ENCODE measurements at places on chromosomes 6 and 20. TPM values are rescaled to one million over a fixed set of nuclear protein-coding genes. Genes with fewer than 3 reads are reported as not detected.

DNA sequence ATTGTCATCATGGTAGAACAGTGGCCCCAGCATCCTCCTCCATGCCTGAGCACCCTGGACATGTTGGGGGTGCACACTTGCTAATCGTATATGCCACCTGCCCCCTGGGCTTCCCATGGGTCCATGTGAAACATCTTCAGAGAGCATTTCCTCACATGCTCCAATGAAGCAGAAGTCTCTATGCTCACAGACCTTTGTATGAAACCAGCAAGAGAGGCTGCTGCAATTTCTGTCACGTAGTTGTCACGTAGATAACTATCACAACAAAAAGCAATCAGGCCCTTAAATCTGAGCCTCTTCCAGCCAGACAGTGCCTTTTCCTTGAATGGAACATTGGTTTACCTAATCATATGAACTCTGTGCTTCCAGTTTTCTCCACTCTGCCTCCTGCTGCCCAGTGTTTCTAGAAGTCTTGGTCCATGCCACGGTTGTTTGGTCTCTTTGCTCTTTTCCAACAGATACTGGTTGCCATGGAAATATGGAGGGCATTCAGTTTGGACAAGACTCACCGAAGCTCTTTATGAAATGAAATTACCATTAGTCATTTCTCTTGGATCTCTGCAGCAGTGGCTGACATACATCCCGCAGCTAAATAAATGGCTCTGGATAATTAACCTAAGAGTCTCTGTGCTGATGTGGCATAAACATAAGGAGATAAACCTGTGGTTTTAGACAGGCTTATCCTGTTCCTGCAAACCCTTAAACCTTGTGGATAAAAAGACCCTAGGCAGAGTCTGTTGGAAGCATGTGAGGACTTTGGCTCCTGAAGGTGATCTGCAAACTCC lies 172.8 kb upstream of the SYNDIG1 start:
- no peak for DNase-seq

- no peak for DNase-seq
Observed at GRCh38 chr6:56790414-56790813, 147.7 kb upstream of the DST start.

DNA sequence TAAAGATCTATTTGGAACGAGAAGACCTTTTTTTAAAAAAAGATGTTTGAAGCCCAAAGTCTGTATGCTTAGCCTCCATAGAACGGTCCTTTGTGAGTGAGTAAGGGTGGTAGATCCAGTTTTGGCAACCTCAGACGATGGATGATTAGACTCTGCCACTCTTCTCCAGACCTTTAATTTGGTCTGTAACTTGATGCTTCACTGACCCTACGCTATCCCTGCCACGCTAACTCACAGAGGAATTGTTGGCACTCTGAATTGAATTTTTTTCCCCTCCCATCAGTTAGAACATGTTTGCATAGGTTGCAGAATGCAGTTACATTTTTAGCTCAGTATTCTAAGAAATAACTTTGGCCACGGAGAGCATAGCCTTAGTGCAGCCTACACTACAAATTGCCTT lies 15.8 kb upstream of the DEK start:
- no peak for DNase-seq

Gene DEFB124
- 3.3 TPM for total RNA-seq

DNA sequence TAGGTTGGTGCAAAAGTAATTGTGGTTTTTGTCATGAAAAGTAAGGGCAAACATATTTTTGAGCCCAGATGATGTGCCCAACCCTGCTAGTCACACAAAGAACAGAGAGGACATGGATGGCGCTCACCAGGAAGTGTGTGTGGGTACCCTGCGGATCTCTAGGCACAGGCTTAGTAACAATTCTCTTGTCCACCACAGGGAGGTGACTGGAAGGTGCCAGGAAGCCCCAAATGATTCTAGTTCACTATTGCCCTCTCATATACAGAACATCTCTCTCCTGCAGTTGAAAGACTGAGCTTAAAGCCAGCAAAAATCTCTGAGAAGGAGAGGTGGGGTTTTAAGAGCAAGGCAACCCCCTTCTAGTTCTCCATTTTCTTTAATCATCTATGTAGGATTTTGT lies 272.1 kb upstream of the TAB2 start:
- no peak for DNase-seq

Gene NOTCH4
- 19.4 TPM for total RNA-seq

- no peak for DNase-seq
Observed at GRCh38 chr6:8069151-8069550, 5.0 kb upstream of the BLOC1S5 start.

DNA sequence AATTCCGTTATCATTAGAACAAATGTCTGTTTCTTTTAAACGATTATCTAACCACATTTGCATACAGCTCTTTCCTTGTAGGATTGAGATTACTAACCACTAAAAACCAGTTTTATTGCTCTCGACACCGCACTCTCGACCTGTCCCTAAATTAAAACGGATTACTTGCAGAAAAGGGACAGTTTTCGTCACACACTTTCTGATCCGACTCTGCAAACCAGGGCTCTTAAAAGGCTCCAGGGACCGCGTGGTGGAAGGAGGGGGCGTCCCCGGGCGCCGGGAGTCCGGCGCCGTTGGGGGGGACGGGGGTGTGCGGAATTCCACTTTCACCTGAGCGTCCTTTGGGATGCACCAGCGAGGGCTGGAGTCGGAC lies 731 bp downstream of the MAK start:
- DNase-seq, result no peak

- no peak for DNase-seq
Observed at GRCh38 chr6:15340775-15341174, 94.9 kb downstream of the JARID2 start.

GRCh38 chr6:84615113-84615850 lies 149.1 kb downstream of the TBX18 start:
- no peak for DNase-seq

- no peak for DNase-seq
Observed at GRCh38 chr20:59043698-59044097, 1.1 kb upstream of the PRELID3B start.

GRCh38 chr6:30964075-30964474 lies 19.4 kb upstream of the MUC21 start:
- no peak for DNase-seq

Gene ARMH2
- not detected for total RNA-seq

- no peak for DNase-seq
Observed at GRCh38 chr6:134431421-134431859, 113.5 kb upstream of the SGK1 start.

DNA sequence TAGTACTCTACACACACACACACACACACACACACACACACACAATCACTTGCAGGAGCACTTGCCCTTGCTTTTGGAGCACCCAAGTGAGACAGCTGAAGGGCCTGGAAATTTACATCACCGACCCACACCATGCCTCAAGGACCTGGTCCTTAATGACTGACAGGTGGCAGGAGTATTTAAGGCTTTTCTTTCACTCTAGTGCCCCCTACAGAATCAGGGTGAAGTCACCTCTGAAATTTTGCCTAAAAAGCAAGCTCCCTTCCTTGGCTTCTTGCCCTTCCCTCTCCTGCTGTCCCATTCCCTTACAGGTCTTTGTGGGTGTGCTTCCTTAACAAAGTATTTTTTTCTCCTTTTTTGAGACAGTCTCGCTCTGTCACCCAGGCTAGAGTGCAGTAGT lies 353.5 kb upstream of the IRAK1BP1 start:
- DNase-seq, result no peak

Gene EDN3
- total RNA-seq, result 0.16 TPM

- no peak for DNase-seq
Observed at GRCh38 chr6:62746968-62747367, 460.9 kb upstream of the KHDRBS2 start.

Gene SULF2
- 59.5 TPM for total RNA-seq

DNA sequence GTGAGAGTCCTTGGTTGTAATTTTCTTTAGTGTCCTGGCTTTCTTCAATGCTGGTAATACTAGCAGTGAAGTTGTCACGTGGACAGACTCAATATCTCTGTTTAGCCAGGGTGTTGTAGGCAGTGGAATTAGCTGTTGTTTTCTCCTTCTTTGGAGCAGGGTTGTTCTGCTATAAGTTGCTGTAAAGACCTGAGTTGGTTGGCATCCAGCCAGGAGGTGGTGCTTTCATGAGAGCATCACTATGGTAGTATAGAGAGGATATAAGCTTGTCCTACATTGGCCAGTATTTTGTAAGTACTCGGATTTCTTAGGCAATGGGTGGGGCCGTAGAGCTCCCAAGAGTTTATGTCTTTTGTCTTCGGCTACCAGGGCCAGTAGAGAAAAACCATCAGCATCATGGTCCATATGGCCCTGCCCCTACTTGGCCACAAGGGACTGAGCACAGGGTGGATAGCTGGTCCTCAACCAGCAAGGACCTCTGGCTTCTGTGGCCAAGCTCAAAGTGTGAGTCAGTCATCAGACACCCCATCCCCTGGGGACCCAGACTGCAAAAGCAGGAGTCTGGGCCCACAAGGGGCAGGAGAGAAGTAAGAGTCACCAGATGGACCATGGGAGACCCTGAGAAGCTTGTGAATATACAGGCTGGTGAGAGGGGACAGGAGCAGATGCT lies 127.9 kb upstream of the NXT1 start:
- no peak for DNase-seq

Gene FAM83D
- 1.5 TPM for total RNA-seq

Gene PCK1
- total RNA-seq, result 0.57 TPM

DNA sequence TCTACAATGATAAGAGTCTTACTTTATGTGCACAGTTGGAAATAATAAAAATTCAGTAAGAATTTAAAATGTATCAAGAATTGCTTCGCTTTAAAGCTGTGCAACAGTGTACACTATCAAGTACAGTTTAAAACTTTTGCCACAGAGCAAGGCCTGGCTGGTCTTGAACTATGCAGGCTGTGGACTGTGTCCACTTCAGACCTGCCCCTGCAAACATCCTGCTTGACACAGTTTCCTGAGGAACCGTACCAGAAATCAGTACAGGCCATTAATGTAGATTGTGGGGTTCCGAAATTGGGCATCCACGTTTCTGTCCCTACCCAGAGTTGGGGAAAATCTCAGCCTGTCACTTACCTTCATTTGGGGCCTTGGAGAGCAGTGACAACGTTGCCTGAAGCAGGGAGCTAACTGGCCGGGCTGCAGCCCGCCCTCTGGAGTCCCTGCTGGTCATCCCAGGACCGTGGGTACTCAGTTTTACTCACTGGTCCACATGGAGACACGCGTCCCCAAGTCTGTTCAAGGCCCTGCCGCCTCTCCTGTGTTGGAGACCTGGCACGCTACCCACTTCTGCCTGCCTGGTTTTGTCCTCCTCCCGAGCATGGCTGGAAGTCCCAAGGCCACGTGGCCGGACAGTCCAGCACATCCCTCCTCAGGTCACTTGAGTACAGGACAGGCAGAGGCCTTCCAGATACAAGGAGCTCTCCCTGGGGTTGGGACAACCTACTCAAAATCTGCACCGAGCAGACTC lies 8.4 kb downstream of the NINL start:
- no peak for DNase-seq

DNA sequence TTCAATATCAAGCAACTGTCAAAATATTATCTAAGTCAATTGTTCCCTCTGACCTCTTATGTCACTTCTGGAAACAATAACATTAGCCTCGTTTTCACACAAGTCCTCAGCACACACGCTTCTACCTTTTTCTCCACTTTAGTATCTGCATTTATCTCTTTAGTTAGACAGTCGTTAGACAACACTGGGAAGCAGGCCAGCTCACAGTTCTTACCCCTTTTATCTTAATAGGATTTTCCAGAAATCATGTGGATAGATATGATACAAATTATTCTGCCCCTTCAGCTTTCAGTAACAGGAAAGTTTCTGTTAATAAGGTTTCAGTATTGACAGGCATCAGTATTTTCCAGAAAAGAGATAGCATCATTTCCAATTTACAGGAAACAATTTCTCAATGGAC lies 25.9 kb upstream of the HAO1 start:
- no peak for DNase-seq

Gene ETV7
- total RNA-seq, result 7.6 TPM

DNA sequence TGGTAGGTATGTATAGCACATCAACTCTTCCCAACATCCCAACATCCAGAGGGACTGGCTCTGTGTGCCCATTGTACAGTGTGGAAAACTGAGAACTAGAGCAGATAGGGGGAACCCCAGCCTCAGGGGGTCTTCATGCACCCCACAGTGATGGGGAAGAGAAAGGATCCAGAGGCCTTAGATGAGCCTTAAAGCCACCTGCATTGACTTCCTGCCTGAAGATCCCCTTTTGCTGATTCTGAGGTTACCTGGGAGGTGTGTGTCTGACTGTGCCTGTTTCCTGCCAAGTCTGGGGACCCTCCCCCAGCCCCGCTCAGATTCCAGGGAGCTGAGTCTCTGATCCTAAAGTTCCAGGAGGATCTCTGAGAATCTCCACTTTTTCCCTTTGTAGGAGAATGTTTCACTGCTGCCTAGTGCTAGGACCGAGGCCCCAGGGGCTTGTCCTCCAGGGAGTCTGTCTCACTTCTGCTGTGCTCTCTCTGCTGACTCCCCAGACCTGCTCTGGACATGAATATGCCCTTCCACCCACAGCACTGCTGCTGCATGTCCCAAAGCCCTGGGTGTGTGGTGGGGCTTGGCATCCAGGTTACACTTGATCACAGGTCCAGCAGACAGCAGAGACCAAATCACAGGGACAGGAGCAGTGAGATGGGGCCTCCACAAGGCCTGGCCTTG lies 12.8 kb upstream of the PGC start:
- DNase-seq, result no peak

- no peak for DNase-seq
Observed at GRCh38 chr6:12110523-12111362, 98.6 kb downstream of the HIVEP1 start.

DNA sequence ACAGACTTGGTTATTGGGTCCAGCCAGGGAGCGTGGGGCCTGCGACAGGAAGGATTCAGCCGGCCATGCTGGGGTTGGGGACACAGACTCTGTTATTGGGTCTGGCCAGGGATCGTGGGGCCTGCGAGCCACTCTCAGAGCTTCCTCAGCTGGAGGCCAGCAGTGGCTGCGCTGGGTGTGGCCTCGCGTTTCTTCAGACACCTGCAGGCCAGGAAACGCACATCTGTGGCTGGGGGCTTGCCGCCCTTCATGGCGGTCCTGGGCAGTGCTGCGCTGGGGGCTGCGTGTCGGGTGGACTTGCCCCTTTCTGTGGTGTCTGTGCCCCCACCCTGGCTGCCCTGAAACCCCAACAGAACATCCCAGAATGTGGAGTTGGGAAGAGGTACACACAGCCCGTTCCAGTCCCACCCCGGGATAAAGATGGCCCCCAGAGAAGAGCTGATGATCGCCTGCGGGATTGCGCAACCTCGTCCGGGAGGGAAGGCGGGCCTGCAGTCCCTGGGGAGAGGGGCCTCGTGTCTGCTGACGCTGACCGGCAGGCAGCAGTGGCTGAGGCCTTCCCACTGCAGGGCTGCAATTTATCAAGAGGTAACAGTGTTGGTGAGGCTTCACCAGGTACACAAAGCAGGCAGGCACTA lies 16.9 kb upstream of the MTG2 start:
- DNase-seq, result no peak

- no peak for DNase-seq
Observed at GRCh38 chr6:100115407-100116101, 121.5 kb upstream of the MCHR2 start.

Data from ureter (tissue), 1 donor.